ENCODE measurements at places on chromosomes 6 and 20.

DNA sequence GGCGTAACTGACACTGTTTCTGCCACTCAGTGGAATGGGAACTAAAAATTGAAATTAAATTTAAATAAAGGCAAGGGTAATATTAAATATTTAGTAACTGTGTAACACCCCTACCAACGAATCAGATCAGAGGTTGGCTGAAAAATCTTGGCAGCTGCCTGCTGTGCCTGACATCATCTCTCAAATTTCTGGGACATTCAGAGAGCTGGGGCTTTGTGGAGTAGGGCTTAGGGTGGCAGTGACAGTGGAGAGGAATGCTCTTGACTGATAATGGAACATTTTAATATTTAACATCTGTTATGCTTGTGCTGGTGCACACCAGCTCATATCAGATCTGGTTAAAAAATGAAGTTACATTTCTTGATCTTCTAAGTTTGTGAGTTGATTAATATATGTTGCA is 62.2 kb downstream of the RFPL4B start:
- no peak for DNase-seq

GRCh38 chr6:5102267-5102970 is 17.3 kb downstream of the PPP1R3G start:
- DNase-seq = no peak

GRCh38 chr20:61598586-61598985 is 346.5 kb downstream of the CDH4 start:
- DNase-seq = no peak

DNA sequence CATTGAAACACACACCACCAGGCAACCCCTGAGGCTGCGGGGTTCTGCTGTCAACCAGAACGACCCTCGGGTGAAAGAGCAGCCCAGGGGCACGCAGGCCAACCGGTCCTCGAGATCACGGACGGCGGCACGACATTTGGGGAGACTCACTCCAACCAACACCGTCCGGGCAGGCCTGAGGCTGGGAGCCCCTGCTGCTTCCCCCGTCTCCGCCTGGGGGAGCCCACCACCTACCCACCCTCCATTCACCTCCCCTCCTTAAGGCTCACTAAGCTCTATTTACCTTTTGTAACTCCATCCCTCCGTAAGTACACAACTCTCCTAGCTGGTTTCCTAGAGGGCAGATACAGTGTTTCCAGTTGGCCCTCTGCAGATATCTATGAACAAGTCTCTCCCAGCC is 971.3 kb upstream of the DEFB115 start:
- no peak for DNase-seq

- no peak for DNase-seq
Measured at GRCh38 chr6:45653117-45653883, 275.6 kb upstream of the SUPT3H start.

- no peak for DNase-seq
Measured at GRCh38 chr6:33905071-33905609, 101.3 kb upstream of the MLN start.

DNA sequence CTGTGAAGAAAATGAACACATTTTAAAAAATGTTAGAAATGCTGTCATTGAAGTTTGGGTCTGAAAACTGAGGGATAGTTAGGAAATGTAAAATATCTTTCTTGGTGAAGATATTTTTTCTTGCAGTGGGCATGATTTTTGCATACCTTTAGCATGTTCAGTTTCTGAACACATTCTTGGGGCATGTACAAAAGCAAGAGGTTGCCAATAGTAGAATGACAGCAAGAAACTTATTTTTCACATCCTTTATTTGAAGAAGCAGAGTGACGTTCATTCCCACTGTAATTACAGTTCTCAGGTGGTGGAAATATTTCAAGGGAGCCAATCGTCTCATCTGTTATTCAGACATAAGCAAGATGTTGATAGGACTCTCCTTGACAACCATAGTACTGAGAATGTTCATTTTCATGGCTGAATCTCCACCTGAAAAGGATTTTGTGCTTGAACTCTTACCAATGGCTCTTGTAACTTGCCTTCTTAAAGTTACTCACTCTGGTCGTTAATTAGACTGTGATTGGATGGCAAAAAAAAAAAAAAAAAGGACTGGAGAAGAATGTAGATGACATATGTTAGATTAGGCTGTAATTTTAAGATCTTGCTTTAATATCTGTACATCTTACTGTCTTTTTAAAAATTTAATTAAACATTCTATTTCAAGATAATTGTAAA is 74.4 kb downstream of the DOK5 start:
- DNase-seq = no peak

- DNase-seq = no peak
Measured at GRCh38 chr6:17999425-17999824, 12.0 kb upstream of the KIF13A start.

GRCh38 chr6:8579372-8579771 is 144.0 kb upstream of the SLC35B3 start:
- peak; percentile 20 for DNase-seq

DNA sequence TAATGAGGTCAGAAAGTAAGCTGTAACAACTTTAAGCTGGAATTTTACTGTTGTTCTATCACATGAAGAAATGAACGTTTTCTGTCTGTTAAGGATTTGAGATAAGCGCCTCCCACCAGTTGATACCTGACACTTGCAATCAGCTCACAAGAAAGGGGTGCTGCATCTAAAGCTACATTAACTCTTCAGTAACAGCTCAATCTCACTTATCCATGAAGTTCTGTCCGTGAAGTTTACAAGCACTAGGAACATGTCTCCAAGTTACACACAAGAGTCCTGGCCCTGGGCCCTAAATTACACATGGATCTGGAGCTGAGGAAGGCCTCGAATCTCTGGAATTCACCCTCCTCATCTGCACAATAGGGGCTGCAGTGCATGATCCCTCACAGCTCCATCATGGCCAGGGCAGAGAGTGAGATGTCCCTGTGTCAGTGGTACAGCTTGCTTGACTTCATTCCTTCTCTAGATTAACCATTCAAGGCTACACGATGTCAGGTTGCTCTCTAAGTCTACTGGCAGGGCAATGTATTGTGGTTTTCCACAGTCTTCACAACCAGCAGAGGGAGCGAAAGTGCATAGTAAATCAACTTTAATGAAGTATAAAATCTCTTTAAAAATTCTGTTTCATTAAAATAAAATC is 182.4 kb upstream of the MCHR2 start:
- DNase-seq = peak; percentile 71

Data from kidney glomerular epithelial cell (primary cell).